ENCODE measurements at places on chromosomes 6 and 20.
A peak's percentile ranks its signal among the peaks of the same experiment; 100 is the strongest.

- DNase-seq: no peak
Observed at GRCh38 chr6:113600551-113601339, 256.4 kb upstream of the MARCKS start.

GRCh38 chr6:135461208-135461607, 36.3 kb downstream of the AHI1 start:
- DNase-seq: no peak

DNA sequence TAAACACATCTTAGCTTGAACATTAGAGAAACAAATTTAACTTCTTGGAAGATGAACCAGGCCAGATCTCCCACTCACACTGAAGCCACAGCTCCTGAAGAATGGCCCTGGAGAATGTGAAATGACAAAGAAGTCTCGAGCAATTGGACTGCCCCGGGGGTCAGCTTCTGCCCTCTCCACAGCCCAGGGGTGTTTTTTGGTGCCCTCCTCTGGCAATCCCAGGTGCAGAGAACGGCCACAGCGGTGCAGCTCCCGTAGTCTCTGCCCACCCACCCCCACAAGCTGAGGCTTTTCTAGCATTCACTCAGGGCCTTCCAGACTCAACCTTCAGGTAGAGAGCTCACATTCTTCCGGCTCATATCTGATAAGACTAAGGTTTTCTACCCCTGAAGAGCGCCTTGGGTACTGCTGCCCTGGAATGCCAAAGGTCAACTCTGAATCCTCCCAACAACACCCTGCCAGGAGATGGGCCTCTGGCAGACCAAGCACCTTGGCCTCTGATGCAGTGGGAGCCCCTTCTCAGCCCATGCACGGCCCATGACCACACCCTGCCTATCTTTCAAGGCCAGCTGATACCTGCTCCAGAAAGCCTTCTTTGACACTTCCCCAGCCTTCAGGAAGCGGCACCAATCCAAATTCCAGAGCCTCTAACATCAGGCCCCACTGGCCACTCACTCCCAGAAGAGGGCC, 208.3 kb downstream of the SYNDIG1 start:
- DNase-seq: no peak

- no peak for DNase-seq
Observed at GRCh38 chr20:49262444-49262843, 15.4 kb downstream of the ZNFX1 start.

GRCh38 chr6:41066867-41067304, 5.3 kb downstream of the OARD1 start:
- no peak for DNase-seq

DNA sequence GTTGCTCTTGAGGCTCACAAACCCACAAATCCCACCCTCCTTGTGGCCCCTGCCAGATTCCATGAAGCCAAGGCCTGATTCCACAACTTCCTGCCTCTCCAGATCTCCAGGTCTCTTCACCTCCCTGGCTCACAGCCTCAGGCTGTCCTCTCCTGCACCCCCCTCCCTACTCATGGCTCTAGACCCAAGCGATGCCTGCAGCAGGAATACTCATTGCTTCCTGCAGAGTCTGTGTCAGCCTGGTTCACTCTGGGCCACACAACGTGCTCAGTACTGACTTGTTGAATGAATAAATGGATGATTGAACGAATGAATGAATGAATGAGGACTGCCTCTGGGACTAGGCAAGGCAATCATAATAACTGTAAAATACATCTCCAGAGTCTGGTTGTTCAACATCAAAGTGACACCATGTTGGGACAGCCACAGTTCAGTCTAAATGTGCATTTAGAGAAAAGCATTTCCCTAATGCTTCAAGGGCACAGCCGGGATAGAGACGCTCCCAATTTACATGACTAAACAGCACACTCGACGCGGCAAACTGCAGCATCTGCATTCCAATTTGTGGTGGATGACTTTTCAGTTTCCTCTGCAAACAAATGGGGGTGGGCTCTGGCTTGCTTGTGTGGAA, 139.9 kb downstream of the GRM4 start:
- DNase-seq: no peak

DNA sequence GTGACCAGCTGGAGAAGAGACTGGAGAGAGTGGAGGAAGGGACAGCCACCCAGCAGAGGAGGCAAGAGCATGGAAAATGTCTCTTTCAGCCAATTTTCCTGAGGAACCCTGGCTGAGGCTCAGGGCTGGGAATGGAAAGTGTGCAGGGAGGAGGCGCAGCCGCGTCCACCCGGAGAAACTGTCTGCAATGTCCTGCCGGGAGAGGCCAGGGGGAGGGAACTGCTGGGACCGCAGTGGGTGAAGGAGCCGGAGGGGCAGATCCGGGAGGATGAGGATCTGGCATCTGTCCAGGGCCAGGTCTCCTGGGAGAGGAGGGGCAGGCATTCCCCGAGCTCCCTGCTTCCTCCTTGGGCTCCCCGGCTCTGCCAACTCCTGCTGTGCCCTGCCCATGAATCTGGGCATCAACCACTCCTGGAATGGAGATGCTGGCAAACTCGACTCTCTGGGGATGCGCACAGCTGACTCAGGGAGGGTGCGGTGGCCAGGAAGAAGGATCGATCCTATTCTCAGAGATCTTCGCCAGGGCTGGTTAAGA, 17.4 kb upstream of the HM13 start:
- DNase-seq: no peak

DNA sequence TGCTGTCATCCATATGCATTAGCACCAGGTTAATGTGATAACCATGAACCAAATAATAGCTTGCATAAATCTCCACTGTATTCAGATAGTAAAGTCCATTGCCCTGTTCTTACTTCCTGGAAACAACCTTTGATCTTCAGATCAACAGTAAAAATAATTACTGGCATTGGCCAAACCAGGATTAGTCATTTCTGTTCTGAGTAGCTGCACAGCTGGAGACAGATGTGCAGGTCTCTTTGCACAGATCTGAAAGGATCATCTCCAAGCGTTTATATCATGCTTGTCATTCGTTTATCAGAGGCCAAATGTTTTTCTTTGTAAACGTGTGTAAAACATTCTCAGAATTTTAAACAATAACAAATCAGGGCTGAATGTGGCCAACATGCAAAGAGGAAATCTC, 134.4 kb upstream of the HMGCLL1 start:
- DNase-seq: no peak

GRCh38 chr6:9535106-9535505, 879.8 kb downstream of the TFAP2A start:
- no peak for DNase-seq

DNA sequence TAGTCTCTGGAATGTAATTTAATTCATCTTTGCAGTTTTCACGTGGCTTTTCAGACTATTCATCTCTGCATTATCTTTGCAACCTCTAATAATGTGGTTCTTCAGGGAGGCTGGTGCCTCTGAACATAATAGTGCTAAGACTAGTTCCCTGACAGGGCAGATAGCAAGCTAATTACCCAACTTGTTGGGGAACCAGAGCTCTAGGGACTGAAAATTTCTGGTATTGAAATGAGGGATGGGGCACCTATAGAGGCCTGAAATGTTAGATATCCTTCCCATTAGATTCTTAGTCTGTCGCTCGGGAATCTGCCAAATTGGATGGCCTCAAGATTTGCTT, 693.6 kb upstream of the MAP3K7 start:
- no peak for DNase-seq

DNA sequence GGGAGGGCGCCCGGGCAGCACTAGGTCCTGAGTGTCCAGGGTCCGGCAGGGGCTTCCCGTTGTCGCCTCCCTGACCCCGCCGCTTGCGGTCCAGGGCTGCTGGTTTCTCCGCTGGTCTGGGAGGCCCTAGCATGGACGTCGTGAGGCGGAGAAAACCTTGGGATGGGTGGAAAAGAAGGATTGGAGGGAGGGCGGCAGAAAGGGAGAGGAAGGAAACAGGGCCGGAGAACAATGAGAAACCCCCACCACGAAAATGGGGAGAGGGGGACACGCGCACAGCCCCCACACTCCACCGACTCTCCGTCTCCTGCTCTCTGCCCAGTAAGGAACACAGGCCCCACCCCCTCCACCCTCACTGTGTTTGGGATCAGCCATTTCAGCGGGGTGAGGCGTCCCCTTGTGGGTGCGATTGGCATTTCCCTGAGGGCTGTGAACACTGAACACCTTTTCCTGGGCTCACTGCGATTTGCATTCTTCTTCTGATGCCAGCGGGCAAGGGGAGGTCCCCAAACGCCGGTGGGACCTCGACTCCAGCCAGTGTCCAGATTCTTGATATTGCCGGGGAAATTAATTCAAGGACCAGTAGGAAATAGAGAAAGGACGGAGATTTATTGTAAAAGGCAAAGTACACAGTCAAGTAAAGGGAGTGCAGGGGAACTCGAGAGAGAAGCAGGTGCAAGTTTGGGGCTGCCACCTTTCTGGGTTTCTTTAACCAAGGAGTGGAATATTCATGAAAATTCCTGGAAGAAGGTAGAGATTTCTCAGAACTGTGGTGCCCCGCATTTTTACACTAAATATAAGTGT, 3.3 kb upstream of the RAET1G start:
- peak; percentile 29 for DNase-seq

DNA sequence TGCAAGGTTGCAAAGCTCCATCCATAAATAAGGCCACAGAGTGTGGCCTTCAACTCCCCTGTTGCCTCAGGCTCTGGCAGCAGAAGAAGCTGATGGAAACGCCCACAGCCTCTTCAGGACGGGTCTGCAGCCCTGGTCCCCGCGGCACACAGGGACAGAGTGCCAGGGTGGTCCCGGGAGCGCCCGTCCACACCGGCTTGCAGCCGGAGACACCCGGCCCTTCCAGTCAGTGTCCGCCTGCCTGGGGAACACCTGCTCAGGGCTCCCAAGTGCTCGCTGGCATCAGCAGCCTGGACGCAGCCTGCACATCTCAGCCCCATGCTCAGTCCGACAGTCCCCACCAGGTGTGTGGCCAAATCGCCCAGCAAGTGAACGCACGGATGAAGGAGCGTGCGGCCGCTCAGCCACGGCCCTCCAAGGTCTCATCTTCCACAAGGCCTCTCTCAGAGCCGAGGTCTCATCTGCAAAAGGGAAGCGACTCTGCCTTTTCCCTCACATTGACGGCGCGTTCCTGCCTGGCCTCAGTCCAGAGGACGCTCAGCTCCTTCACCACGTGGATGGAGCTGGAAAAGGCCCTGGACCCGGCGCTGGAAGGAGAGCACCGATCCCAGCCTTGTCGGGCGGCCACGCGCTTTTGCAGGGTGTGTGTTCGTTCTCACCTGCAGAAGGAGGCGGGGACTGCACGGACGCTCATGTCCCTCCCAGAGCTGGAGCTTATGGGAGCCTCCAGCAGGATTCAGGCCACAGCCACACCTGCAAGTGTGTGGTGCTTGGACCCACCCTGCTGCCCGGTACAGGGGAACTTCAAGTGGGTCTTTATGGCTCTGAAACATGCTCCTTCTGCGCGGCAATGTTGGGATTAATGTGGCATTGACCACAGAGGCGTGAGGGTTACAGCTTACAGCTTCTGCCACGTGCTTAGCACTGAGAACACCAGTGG, 180.4 kb downstream of the DLL1 start:
- DNase-seq: no peak

DNA sequence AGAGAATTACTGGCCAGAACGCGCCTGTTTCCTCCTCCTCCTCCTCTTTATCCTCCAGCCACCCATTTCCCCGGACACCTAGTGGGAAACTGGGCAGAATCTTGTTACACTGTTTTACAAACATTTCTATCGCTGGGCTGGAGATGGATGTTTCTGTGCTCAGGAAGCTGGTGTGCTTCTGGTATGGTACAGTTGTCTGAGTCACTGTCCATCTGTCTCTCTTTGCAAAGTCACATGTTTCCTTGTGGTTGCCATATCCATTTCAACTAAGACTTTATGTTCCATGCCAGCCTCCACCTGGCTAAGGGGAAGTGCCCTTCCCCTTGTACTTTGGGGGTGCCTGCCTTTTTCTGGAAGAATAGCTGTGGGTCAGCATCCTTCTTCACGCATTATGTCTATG, 52.9 kb upstream of the SLC22A16 start:
- no peak for DNase-seq

- no peak for DNase-seq
Observed at GRCh38 chr6:137233911-137234863, 15.0 kb upstream of the IFNGR1 start.

GRCh38 chr6:161117308-161117707, 125.7 kb downstream of the MAP3K4 start:
- no peak for DNase-seq

DNA sequence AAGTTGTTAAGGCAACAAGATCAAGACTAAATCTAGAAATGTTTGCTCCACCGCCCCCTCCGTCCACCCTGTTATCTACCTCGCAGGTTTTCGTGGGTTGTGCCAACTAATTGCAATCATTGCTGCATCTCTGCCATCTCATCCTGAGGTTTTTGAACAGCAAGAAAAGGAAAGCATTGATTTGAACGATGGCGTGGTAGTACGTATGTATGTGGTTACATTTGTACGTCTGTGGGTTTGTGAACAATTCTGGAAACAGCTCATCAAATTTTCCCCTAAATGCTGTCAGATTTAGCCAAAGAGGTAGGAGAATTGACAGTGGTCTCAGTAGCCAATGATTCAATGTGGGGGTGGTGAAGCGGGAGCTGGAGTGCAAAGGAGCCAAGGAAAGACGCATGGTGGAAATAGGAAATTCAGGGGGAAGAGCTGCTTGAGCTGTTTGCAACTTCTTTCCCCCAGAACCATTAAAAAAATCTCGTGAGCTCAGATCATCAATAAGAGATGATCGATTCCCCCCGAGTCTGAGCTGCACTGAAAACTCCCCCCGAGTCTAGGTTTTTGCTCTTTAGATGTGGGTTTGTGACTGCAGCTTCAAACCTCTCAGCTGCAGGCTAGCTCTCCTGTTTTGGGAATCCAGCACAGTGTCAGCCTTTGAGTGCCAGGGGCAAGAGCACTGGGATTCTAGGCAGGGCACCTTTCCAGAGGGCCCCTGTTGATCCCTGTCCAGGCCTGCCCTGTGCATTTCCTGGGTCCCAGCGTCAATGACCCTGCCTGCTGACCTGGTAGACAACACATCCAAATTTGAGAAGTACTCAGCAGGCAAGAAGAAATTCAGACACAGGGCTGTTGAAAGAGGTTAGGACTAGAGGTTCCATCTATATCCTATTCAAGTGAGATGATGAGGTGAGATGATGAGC, 72.6 kb upstream of the LY86 start:
- DNase-seq: no peak

DNA sequence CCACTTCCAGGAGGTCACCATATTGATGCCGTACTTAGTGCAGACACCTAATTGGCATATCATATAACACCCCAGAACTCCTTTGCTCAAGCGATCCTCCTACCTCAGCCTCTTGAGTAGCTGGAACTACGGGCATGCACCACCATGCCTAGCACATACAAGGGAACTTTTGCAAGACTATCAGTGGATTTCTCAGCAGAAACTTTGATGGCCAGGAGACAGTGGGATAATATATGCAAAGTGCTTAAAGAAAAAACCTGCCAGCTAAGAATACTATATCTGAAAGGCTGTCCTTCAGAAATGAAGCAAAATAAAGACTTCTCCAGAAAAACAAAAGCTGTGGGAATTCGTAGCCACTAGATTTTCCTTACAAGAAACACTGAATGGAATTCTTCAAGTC, 387.1 kb downstream of the DHX35 start:
- no peak for DNase-seq

- no peak for DNase-seq
Observed at GRCh38 chr6:111672761-111673450, 67.2 kb upstream of the TRAF3IP2 start.

- no peak for DNase-seq
Observed at GRCh38 chr20:25543068-25543467, 42.3 kb downstream of the NINL start.
